ENCODE measurements at places on chromosomes 7 and 10.

DNA sequence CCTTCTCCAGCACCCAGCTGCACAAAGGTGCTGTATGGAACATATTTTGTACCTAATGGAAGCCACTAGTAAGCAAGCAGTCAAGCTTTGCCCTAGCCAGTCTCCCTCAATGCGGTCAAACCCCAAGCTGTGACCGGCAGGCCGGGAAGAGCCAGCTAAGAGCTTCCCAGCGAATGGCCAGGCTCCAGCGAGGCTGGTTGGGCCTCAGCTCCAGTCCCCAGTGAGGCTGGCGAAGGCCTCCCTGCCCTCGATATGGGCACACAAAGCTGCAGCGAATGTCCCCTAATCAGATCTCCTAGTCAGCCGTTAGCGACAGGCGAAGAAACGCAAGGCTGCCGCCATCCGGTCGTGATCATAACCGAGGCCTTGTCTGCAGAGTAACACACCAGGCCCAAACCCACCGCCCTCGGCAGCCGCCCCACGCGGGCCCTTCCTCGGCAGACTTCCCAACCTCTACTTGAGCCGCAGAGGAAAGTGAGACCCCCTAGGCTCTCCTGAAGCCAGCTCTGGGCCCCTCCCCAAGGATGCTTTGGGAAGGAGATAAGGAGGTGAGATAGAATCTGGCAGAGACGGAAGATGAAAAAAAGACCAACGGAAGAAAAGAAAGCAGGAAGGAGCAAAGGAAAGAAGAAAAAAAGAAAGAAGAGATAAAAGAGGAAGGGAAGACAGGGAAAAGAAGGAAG, 3.1 kb upstream of the HOXA9 start:
- no peak for DNase-seq

GRCh38 chr10:7054915-7055314, 355.9 kb downstream of the SFMBT2 start:
- no peak for DNase-seq

DNA sequence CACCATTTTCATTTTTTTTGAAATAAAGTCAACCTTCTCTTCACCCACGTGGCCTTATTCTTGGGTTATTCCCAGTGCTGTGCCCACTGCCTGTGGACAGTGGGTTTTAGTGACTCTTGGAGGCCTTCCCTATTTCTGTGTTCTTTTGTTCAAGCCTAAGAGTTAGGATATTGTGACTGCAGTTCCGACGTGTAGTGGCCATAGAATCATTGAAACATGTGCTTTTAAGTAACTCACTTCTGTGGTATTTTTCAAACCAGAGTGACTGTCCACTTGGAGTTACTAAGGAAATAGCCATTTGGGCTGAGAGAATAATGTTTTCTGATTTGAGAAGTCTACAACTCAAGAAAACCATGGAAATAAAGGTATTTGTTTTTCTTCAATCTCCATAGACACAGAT, 23.7 kb downstream of the TDRD1 start:
- no peak for DNase-seq

GRCh38 chr7:101240226-101241014, 2.8 kb upstream of the CLDN15 start:
- no peak for DNase-seq

DNA sequence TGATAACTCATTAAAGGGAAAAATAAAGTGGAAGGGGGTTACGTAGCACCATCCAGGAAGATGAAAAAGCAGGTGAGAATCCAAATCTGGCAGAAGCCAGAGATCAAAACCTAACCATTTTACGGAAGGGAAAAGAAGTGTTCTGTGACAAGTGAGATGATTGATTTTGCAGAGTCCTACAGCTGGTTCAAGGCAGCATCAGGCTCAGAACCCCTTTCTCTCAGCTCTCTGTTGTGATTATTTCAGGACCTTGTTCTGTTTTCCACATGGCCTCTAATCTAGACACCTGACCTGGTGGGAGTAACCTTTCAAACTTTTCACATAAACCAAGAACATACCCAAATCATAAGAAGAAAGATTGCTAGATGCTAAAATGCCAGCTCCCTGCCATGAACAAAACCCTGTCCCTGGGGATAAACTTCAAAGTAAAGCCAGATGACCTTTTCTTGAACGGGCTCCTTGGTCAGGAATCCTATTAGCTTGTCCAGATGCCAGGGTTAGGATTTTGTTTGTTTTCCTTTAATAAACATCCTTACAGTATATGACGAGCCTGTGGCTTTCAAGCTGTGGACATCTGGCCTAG, 5.9 kb downstream of the DUSP5 start:
- DNase-seq, result no peak

GRCh38 chr7:151745706-151746105, 131.2 kb downstream of the PRKAG2 start:
- no peak for DNase-seq

DNA sequence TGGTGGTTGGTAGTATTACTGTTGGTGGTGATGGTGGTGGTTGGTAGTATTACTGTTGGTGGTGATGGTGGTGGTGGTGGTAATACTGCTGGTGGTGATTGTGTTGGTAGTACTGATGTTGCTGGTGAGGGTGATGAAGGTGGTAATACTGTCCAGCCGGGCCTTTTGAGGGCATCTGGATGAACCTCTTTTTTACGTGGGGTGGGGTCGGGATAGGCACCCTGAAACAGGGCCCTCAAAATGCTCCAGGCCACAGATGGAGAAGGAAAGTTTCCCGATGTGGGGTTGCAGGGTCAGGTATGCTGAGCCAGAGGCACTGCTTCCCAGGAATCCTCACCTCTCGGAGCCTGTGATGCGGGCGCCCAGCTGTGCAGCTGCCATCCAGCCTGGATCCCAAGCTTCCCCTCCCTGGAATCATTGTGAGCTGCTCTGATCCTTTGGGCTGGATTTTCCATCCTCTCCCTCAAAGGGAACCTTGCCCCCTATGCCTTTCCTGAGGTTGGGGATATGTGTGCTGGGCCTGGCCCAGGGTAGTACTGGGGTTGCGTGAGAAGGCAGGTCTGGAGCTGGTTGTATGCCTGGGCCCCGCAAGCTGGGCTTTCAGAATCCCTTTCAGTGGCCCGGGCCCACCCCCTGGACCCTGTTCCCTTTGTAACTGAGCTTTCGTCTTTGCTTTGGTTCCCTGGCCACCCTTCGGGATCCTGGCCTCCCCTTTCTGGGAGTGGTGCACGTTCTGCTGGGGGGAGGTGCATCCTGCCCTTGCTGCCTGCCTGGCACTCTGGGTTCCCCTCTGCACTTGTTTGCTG, 43.3 kb downstream of the DOCK1 start:
- DNase-seq, result no peak

GRCh38 chr7:107244613-107245012, 75.8 kb downstream of the HBP1 start:
- DNase-seq, result no peak

GRCh38 chr10:4526311-4526731, 299.7 kb upstream of the AKR1E2 start:
- DNase-seq, result peak; percentile 78

DNA sequence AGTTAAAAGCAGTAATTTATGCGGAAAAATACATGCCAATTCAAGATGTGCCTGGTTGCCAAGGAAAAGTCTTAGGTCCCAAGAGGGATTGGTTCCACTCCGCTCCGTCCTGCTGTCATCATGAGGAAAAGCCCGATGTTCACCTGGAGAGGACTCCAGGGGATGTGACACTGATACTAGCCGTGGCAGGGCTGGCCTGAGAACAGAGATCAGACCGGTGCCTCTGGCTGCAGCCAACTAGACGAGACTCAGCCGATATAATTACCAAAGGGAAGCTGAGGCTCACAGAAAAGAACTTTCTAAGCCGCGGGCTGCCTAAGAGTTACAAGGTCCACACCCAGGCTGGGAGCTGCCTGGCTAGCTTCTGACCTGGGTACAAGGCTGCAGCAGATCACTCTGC, 81.3 kb upstream of the UNC5B start:
- no peak for DNase-seq

GRCh38 chr7:111312966-111313365, 222.0 kb downstream of the LRRN3 start:
- no peak for DNase-seq

DNA sequence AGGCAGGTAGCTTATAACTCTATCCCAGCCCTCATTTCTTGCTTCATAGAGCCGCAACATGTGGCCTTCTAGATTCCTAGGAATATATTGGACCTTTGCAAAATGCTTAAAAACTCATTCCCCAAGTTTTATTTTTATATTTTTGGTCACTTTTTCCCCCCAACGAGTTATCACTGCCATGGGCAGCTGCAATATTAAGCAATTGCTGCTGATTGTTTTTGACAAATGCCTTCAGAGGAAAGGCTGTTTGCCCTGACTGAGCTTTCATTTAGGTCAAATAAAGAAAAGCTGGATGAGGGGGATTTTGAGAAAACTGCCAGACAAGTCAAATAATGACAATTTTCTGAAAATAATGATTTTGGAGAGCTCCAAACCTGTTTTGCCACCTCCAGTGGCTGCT, 976.9 kb upstream of the MBL2 start:
- DNase-seq, result no peak

GRCh38 chr10:43202224-43202656, 64.0 kb downstream of the CSGALNACT2 start:
- DNase-seq, result peak; percentile 57

DNA sequence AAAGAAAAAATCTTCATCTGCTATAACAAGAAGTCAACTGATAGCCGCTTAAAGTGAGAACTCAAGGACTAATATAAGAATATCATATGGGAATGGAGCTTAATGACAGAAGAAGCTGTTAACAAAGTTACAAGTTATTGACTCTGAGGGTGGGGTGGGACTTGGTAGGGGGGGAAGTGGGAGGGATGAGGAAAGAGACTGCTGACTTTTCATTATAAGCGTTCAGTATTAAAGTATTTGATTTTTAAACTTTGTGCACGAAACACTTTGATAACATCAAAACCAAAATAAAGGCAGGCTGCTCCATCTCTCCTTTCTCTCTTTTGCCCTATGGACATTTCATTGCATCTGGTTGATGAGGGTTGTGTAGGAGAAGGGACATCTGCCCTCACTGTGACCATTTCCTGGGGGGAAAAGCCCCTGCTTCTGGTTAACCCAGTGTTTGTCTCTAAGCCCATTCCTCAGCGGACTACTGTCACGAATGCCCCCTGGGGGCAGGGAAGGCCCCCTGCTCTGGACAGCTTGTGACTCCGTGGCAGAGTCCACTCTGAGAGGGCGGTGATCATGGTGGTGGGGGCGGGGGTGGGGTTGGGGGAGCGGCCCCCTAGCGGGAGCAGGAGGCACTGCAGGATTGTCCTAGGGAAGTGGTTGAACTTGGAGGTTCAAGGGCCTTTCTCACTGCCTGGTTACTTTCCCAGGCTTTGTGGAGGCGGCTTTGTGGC, 17.4 kb downstream of the SLC13A4 start:
- no peak for DNase-seq

GRCh38 chr10:47253030-47253637, 46.9 kb upstream of the GDF10 start:
- no peak for DNase-seq

DNA sequence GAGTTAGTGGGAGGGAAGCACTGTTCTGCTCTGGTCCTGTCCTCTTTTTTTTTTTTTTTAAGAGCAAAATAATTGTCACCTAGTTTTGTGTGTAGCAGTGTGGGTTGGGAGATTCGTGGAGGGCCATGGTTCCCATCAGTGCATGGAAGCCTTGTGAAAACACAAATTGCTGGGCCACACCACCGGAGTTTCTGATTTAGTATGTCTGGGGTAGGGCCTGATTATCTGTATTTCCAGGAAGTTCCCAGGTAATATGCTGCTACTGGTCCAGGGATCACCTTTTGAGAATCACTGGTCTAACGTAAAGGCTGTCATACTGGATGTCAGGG, 191.3 kb downstream of the GATA3 start:
- DNase-seq, result no peak

DNA sequence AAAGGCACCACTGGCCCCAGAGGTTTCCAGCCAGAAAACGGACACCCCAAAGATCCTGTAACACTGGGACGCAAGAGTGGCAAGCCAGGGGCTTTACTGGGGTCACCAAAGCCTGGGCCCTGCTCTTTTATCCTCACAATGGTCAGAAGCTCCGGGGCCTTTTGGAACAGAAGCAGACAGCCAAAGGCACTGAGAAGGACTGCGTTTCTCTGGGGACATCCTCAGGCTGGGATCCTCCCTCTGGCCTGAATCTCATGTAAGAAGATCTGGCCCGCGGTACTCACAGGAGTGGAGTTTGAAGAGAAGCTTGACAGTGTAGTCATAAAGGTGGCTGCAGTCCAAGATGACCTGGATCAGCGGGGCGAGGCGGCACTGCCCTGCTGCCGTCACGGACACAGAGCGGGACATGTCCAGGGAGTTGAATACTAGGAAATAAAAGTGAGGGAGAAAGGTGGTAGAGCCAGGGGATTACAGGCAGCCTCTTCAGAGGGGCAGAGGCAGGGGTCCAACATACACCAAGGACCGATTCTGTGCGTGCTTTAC, 81.4 kb downstream of the SPDYE5 start:
- DNase-seq, result no peak

DNA sequence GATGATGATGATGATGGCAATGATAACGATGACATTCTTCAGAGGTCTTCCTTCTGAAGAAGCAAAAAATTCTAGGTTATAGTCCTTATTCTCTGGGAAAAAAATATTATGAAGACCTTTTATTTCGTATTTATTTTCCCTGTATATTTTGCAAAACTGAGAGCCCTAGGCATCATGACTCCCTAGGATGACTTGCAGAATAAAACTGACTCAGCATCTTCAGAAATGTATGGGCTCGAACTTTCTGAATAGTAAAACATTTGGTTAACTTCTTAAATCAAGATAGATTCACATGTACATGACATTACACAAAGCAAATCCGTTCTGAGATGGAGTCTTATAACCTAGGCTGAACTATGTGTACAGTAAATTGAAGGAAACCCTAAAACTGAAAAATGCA, 29.4 kb downstream of the DKK1 start:
- DNase-seq, result no peak

DNA sequence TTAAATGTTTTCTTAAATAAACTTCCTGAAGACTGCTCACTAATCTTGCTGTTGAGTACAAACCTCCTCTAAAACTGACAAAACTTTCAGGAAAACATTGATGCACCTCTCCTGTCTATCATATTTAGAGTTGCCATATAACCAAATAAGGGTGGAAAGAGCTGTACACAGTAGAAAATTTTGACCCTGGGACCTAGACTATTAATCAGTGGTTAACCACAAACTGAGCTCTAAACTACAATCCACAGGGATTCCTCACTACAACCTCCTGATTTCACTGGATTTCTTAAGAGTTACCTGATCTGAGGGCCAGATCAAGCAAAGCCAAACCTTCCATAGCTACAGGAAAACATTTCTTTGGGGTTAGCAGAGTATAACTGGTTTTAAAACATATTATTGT, 39.9 kb upstream of the WNT16 start:
- no peak for DNase-seq

GRCh38 chr7:35747611-35748010, 52.7 kb upstream of the HERPUD2 start:
- no peak for DNase-seq

- DNase-seq, result no peak
Observed at GRCh38 chr7:44268671-44269070, 56.7 kb downstream of the CAMK2B start.

DNA sequence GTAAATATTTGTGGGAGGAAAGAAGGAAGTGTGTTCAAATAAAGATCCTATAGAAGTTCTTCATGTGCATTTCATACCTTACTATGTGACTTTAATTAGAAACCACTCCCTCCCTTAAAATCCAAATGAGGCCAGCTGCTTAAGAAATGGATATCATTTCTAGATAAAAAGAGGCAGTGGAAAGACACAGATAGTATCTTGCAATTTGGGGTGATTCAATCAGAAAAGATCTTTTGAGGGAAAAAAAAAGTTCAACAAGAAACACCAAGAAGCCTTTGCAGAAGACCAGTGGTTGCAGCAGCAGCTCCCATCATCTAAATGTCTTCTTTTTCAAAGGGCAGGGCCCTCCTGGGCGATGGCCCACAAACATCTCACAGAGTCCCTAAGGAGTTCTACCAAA, 200.1 kb downstream of the LRRN3 start:
- no peak for DNase-seq

GRCh38 chr7:3616306-3616705, 315.3 kb downstream of the SDK1 start:
- no peak for DNase-seq

Data from spinal cord (tissue), 10 donors.